Stimulated activated CD4-positive, alpha-beta T cell treated with anti-CD3 and anti-CD28 coated beads, Interleukin-12 subunit alpha, Interleukin-12 subunit beta, amount 100 ng/mL, for 4 hours (primary cell): ENCODE measurements at places on chromosomes 12 and 14.

GRCh38 chr12:98319716-98320425 lies 195.5 kb upstream of the TMPO start:
- no peak for DNase-seq

DNA sequence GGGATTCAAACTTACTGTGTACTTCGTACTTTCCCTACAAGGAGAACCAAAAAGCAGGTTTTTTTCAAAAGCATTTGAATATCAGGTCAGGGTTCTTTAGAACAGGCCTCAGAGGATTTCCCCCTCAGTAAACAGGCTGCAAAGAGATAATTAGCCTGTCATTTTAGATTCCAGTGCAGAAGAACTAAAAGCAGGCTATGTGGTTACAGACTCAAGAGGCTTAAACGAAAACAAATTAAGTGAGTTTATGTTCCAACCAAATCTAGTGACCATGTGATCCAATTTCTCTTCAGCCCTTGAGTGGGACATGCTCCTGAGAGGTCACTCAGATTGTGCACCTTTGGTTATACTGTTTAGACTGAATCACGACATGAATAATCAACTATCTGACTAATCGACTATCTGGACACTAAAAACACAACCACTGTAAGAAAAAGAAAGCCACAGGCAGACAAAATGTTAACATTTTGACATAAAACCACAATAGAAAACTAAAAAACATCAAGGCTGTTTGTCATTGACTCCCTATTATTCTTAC lies 4.5 kb downstream of the TMED8 start:
- no peak for DNase-seq

GRCh38 chr12:103586132-103586531 lies 941 bp upstream of the STAB2 start:
- DNase-seq, result no peak

- no peak for DNase-seq
Measured at GRCh38 chr12:10101648-10102220, 2.9 kb upstream of the CLEC1A start.

DNA sequence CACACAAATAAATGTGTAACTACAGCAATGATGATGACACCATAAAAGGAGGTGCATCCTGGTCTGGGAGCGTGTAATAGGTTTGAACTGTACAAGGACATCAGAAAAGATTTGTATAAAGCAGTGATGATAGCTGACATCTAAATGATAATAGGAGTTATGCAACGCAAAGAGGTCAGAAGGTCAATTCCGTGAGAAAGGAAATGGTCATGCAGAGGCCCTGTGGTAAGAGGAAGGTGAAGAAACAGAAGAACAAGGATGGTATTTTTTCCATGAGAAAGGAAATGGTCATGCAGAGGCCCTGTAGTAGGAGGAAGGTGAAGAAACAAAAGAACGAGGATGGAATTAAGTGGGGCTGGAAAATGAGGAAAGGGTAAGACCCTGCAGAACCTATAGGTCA lies 106.7 kb upstream of the TMPO start:
- DNase-seq, result no peak

DNA sequence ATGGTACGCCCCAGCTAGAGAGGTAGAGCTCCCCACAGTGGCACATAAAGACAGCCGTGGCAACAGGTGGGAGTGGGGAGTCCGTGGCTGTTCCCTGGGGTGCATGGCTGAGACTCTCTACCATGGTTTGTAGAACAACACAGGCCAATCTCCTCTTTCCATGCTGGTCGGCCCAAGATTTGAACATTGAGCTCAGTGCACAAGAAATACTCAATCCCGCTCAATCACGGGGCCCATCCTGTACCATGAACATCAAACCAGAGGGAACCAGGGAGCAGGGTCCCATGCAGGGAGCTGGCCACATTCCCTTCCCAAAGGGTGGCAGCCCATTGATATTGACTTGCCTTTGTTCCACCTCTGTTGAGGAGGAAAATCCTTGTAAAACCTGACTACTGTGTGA lies 353.1 kb downstream of the DPF3 start:
- no peak for DNase-seq

DNA sequence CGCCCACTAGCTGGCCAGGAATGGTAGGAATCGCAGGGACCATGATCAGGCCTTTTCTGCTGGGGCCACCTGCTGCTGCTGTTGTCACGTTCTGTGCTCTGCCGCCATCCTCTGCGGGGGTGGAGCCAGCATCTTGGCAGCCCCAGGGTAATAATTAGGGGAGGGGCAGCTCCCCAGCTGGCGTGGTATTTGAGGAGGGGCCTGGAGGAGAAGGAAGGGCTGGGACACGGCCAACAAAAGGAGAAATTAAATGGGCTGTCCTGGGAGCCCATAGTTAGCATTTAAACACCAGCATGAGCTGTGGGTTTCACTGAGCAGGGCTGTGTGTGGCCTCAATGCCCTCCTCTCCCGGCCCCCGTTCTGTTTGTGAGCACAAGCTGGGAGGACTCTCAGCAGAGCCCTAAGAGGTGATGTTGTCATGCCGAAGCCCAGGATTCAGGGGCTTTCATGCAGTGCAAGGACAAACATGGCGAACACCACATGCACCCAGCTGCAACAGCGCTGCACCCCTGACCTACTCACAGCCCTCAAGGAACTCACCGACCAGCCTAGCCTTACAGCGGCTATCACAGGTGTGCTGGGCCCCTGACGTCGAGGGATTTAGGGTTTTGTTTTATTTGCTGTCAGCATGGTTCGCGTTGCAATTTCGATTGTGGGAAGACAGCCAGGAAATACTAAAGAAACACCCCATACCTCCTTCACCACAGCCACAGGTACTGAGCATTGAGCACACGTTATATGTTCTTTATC lies 324.3 kb downstream of the CACNA1C start:
- DNase-seq, result no peak

DNA sequence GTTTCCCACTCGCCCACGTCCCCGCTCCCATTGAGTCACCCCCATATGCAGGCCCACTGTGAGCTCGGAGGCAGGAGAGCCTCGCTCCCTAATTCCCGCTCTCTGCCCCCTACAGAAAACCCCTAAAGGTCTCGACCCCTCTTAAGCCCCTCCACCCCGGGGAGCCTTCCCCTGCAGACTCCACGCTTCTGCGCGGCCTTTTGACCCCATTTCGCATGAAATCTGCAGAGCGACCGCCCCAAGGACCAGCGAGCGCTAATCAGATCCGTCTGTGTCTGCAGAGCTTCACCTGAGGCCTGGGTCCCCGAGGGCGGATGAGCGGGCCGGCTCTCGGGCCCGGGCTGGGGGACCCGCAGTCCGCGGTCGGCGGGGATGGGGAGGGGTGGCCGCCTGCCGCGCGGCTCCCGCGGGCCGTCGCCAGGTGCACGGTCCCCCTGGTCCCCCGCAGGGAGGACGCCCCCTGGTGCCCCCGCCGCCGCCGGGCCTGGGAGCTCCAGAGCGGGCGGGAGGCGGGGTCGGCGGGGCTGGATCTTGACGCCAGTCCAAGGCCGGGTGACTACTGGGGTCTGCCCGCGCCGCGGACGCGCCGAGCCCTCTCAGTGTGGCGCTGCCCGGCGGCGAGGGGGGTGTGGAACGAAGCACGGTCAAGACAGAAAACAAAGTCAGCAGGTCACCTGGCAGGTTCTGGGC lies 10.1 kb downstream of the BMP4 start:
- no peak for DNase-seq

DNA sequence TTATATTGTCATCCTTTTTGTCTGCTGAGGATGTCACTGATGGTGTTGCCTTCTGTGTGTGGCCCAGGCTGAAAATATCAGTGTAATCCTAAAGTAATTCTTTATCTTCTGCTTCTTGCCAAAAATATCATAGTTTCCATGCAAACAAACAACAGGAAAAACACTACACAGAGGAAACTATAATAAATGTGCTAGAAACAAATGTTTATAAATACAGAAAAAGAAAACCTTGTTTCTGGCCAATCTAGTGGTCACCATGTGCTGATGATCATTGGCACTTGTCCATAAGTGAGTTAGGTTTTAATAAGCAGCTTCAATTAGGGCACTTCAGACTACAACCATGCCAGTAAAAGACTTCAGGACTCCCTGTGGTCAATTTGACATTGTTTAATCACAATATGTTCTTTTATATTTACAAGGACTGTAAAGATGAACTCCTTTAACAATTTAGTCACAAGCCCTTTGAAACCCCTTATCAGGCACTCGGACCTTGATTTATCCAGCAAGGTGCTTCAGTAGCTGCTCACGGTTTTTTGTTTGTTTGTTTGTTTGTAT lies 124.8 kb downstream of the TMTC3 start:
- no peak for DNase-seq

DNA sequence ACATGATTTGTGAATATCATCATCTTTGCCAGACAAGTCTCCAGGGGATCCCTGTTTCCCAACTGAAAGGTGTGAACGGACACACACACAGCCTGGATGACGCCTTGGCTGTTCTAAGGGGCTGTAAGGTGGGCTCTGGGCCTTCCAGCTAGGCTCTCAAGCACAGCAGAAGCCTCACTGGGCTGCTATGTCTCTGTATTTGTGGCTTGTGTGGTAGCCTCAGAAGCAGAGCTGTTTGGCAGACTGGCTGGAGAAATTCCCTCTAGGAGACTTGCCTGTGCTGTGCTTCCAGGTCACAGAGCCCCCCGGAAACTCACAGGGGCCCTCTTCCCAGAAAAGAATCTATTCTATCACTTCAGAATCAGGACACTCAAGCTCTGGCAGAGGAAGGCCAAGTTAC lies 21.4 kb downstream of the OTUB2 start:
- DNase-seq, result no peak

- DNase-seq, result no peak
Measured at GRCh38 chr14:50670196-50670865, 2.2 kb upstream of the SAV1 start.

DNA sequence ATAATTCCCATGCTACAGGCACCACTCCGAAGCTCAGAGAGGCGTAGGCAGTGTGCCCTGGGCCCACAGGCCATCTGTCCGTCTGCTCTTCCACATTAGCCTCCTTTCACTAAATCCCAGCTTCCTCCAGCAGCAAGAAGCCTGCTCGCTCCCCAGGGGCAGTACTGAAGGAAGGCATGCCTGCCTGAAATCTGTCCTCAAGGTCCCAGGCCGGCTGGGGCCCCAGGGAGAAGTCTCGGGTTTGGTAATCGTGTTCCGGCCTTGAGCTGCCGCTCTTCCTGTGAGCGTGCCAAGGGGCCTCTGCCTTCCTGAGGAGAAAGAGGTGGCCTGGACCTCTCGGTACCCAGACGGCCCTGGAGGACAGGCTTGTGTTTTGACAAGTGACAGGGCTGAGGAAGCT lies 15.2 kb upstream of the DLK1 start:
- DNase-seq, result no peak
